Renal cortex interstitium (tissue), 15 donors: ENCODE measurements at places on chromosomes 3 and 15.
A peak's percentile ranks its signal among the peaks of the same experiment; 100 is the strongest.

DNA sequence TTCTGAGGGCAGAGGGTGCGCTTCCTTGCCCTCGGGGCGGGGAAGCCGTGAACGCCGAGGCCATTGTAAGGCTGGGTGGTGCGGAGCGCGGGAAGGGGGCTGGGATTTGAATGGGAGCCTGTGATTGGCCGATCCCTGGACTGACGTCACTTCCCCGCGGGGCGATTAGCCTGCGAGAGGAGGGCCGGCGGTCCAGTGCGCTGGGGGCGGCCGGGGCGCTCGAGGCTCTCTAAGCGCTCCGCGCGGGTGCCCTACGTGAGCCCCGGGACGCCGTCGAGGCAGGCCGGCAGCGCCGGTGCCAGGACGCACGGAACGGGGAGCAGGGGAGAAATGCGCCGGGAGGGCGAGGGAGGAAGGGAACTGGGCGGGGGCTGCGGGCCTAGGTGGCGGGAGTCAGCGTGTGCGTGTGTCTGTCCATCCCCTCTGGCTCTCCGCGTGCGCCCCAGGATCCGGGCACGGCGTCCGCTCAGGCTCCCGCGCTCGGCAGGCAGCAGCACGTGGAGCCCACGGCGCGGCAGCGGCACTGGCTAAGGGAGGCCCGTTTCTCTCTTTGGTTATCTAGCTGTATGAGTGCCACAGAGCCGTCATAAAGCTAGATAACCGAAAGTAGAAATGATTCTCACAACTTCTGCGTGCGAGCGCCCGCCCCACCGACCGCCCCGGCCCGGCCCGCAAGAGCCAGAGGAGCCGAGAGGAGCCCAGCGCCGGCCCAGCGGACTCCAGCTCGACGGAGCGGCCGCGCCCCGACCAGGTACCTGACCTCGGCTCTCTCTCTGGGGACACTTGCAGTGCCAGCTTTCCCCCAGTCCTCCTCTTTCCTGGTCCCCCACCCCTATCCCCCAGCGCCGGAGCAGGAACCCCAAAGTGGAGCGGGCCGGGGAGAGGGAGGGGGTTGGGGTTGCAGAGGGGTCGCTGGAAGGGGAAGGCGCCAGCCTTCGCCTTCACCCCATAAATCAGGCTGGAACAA is 33.1 kb upstream of the POLG start:
- no peak for DNase-seq

GRCh38 chr3:105866656-105867653 is 1.9 kb downstream of the CBLB start:
- no peak for DNase-seq

DNA sequence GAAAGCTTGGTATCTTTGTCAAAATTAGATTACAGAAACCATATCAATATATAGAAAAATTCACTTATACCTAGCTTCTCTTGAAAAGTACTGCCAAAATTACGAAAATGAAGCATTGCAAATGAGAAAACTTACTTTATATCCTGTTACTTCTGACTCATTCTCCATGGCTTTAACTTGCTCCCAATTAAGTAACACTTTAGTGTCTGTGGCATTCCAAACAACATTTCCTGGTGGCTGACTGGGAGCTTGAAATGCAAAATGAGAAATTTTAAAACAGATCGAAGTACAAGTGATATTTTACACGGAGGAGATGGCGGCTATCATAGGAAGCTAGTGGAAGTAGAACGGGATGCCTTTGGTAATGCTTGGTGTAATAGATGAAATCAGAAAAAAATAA is 347.3 kb downstream of the CNTN3 start:
- DNase-seq, result no peak

- no peak for DNase-seq
Measured at GRCh38 chr15:78052545-78052944, 25.0 kb downstream of the TBC1D2B start.

- no peak for DNase-seq
Measured at GRCh38 chr3:55489798-55490132, 2.7 kb upstream of the WNT5A start.

DNA sequence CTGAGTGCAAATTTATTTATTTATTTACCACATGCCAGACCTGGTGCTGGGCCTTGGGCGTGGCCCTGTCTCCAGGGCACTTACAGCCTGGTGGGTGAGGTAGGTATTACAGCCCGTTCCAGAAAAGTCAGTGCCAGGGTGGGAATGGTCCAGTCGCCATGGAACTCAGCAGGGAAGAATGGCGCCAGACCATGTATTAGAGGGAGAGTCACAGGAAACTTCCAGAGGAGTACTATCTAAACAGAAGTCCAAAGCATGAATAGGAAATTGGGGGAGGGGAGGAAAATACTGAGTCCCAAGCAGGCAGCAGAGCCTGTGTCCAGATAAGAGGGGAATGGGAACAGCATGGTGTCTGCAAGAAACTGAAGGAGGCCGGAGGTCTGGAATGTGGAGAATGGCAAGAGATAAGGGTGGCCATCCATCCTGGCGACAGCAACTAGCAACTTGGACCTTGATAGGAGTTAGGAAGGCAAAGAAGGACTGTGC is 27.0 kb downstream of the SH3BP5 start:
- no peak for DNase-seq

DNA sequence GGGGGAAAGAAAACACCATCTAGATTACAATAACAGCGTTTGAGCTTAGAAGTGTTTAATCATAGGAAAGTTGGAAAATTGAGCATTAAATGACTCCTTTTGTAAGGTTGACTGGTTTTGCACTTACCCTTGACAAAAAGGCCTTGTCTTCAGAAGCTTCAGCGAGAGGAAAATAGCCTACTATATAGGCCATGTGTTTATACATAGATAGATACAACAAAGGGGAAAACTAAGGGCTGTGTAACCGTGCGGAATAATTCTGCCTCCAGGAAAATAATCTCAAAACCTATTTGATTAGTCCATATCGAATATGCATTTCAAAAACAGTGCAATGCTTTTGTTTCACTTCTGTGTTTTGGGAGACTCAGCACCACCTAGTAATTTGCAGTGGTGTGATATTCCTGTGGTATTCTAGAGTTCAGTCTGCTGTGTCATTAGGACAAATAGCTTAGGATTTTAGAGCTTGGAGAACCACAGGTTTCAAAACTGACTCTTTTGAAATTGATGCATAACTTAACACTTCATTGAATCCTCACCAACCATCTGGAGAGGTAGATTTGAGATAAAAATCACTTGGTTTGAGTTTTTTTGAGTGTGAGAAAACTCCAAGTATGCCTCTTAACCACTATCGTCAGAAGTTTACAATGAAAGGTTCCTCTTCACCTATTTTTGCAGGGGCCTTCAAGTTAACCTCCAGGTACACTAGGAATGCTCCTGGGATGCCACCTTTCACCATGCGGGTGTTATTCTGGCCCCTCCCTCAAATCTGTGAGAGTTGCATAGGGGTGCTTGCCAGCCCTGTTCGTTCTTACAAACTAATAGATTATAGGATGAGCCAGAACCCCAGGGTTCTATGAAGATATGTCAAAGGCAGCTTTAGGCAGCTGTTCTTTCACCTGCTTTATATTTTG is 1.9 kb downstream of the ARHGAP31 start:
- no peak for DNase-seq

DNA sequence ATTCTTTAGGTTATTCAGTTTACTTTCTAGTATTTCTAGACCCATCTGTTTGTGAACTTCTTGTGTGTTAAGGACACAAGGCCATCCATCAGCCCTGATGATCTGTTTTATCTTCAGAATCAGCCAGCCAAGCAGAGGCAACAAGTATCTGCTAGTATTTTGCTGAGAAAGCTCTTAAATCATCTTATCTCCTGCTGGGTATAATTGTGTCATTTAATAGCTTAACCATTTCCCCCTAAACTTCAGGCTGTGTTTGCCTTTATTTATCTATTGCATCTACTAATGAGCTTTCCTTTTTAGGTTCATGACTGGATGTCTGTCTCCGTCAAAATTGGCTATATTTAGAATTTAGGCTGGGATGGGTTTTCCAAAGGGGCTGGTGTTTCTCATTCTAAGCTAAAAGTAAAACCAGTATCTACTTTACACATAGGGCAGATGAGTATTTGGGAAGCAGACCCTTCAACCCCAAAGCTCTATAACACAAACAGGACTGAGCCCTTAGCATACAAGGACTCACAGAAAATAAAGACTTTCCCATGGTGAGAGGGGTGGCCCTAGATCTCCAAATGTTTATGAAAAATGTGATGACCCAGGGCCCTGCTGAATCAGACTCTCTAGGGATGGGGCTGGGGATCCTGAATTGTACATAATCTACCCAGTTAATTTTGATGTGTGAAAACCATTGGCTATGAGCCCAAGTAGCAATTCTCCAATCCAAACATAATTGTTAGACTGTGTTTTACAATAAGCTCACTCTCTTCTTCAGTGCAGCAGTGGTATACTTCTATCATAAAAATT is 65.3 kb upstream of the PSMD6 start:
- no peak for DNase-seq

DNA sequence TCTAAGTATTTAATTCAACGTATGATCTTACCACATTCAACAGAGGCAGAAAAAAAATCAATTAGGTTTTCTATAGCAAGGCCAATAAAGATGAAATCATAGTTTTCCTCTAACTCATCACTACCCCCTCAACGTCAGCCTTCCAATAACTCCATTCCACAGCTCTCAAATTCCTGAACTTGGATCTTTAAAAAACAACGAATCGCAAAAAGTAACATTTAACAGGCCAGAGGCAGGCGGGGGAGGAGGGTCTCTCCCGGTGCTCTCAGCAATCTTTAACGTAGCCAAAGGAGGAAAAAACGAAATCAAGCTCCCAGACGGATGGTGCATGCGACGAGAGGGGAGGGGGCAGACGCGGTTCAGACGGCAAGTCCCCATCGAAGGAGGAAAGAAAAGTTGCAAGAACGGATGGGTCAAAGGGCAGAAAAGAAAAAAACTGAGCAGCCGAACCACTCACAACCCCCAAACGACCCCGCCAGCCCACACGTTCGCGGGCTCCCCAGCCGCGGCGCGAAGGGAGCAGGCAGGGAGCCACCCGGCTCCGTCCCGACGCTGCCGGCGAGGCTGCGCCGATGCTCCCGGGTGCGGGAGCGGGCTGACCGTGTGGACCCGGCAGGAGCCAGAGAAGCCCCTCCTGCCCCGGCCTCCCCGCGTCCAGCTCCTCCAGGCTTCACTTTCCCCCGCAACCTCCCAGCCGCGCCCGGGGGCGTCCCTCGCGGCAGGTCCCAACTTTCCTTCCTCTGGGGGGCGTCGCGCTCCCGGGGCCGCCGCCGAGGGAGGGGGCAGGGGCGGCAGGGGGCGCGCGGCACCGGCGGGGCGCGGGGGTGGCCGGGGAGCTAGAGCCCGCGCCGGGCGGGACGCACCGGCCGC is 703 bp downstream of the PEAK1 start:
- peak; percentile 26 for DNase-seq

GRCh38 chr3:130779486-130779885 is 32.9 kb upstream of the PIK3R4 start:
- no peak for DNase-seq

GRCh38 chr3:104388619-104389018 is 978.1 kb upstream of the ALCAM start:
- DNase-seq, result peak; percentile 6

DNA sequence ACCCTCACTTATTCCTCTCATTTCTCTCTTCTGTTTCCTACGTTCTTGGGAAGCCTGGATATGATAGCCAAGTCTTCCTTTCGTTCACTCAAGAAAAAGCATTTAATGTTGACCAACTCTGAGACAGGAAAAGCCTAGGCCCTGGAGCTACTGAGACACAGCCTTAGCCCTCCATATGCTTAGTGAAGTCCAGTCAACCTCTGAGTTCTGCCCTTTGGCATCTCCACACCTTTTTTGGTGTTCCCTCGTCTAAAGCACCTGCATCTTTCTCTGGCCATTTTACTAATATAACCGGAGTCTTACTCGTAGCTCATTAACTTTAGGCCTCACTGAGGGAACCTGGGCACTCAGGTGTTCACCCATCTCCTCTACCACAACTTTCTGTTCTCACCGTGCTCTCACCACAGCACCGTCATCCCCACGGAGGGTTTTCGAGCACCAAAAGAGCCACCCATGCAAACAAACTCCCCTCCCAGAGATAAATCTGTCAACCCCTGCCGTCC is 632 bp downstream of the MTHFS start:
- DNase-seq, result no peak

- no peak for DNase-seq
Measured at GRCh38 chr3:191435981-191436380, 25.0 kb upstream of the PYDC2 start.

GRCh38 chr3:188605231-188605630 is 451.3 kb downstream of the LPP start:
- DNase-seq, result no peak

GRCh38 chr3:55664387-55664786 is 177.3 kb upstream of the WNT5A start:
- no peak for DNase-seq

DNA sequence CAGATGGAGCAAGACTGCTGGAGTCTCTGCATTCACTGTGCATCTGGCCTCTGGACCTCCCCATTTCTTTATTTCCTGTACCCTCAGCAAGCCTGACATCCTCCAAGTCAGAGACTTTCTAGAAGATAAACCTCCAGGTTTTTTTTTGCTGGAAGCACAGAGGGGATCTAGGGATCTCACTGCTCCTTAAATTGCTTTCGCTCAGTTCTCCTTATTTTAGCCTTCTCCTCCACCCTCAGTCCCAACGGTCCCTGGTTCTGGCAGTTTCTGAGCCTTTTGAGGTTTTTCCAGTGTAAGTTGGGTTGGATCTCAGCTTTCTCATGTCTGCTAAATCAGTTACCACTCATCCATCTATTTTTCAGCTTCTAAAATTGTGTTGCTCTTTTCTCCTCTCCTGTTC is 22.7 kb upstream of the CHD2 start:
- no peak for DNase-seq

DNA sequence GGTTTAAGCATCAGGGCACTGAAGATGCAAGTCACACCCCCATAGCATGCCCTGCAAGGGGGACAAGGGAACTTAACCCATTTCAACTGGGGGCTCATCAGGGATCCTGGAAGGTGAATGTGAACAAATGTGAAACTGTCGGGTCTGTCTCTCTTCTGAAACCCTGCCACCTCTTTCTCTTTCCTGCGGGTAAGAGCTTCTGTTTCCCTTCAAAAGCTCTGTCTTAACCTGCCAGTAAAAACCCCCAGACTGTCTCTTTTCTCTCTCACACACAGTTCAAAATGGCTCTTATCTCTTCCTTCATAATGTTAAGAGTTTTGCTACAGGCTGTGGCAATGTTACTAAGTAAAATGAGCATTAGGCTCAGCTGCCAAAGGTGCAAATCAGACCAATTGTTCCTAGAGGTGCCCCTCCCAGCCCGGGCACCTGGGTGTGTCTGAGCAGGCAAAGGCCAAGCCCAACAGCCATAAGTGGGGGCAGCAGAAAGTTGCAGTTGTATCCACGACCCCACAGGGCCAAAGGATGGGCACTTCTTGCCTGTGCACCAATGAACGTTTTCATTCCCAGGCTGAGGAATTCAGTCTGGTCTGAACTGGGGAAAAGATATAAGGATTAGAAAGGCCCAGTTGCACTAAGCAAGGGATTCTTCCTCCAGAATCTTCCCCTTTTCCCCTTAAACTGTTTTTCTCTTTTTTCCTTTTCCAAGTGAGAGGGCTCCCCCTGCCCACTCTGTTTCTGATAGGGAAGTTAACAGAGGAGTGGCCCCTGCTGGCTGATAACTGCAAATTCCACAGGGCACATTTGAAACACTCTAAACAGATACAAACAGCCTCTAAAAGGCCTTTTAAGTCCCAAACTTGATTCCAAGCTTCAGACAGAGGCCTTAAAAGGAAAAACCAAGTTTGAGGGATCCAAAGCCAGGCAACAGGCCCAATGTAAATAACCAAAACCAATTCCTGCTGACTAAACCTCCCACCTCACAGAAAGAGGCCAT is 113.8 kb upstream of the EPHA6 start:
- no peak for DNase-seq

- DNase-seq, result no peak
Measured at GRCh38 chr3:10469441-10470119, 35.8 kb downstream of the ATP2B2 start.

- DNase-seq, result no peak
Measured at GRCh38 chr3:172607305-172608121, 84.3 kb upstream of the TNFSF10 start.

- no peak for DNase-seq
Measured at GRCh38 chr3:13420045-13420830, at the start of gene NUP210. TSS of gene NUP210 (minus strand) at chr3:13420322. CDS start at chr3:13420226, 96 bp downstream.
